Fibroblast of skin of right quadriceps (primary cell): ENCODE measurements at places on chromosomes 5 and 9.

- DNase-seq: no peak
Measured at GRCh38 chr5:56192246-56192645, 40.9 kb downstream of the ANKRD55 start.

DNA sequence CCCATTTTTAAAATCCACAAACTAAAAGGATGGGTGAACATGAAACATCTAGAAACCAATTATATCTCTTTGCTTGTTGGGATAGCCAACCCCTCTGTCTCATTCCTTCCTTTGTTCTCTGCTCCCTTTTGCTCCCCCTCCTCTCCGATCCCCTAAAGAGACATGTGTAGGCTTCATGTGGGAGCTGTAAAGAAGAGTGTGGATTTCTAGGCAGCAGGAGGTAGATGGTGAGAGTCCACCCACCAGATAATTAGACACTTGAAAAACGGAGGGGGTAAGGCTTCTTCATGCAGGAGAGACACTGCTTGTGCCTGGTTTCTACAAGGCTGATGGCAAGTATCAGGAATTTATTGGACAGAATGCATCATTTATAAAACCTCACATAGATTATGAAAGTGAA is 27.3 kb upstream of the CFAP157 start:
- DNase-seq: no peak

DNA sequence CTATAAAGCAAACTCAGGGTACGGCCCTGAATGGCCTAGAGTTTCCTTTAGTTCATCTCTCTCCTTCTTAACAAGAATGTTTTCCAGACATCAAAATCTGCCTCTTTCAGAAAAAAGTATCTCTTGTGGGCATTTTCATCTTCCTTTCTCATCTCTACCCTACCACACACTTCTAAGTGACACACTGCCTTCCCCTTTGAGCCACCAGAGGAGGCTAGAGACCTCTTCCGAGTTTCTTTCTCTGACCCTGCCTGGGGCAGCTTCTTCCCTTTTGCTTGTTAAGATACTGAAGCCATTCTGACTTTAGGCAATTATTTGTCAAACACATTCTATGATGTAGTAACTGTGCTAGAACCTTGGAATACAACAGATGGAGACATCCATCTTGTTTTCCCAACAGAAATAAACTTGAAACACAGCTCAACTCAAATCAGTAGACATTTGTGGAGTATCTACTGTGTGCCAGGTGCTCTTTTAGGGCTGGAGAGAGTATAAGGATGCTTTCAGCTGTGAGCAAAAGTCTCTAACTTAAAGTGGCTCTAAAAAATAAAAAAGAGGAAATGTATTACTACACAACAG is 8.6 kb upstream of the SV2C start:
- no peak for DNase-seq

DNA sequence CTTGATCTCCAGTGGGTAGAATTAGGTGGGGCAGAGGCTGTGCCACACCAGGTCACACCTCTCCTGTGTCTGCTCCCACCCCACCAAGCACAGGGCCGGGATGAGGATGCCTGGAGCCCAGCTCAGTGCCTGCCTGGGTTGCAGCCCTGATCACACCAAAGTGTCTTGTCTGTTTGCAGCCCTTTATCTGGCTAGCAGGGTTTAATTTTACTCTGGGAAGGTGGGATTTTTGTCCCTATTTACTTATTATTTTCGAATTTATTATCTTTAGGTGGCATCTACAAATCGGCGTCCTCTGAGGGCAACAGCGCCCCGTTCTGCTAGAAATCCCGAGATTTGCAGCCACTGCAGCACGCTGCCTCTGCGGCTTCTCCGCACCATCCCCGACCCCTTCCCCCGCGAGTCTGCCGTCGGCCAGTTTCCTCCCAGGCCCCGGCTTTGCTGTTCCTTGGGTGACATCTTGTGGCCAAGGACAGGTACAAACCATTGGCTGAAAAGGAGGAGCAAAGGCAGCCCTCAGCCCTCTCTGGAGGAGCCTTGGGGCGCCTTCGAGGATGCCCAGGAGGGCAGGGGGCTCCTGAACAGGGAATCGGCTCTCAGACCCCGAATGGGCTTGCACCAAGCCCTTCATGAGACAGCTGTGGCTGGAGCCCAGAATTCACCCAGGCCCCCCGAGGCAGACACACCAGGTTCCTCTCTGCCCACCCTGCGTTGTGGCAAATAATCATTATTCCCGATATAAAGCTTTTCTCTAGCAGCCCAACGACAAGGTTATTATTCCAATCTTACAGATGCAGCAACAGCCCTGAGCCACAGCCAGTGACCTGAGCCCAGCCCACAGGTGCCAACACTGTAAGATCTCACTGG is 113.0 kb downstream of the GAPVD1 start:
- DNase-seq: peak; percentile 75

DNA sequence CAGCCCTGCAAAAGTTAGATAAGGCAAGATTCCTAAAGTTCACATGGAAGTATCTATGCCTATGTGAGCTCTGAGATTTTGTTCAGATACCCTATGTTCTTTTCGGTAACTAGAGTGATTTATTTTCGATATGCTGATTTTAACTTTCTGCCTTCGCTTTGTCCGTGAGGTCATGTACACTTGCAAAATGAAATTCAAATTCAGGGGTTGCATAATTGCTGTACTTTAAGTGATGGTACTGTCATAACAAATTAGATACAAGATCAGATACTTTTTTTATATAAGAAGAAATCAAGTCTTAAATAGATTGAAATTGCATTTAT is 350 bp upstream of the ECPAS start:
- DNase-seq: no peak

- DNase-seq: peak; percentile 48
Measured at GRCh38 chr9:90002397-90003271, 397.8 kb downstream of the GADD45G start.

GRCh38 chr5:43227655-43228054 is 35.6 kb downstream of the NIM1K start:
- peak; percentile 37 for DNase-seq

DNA sequence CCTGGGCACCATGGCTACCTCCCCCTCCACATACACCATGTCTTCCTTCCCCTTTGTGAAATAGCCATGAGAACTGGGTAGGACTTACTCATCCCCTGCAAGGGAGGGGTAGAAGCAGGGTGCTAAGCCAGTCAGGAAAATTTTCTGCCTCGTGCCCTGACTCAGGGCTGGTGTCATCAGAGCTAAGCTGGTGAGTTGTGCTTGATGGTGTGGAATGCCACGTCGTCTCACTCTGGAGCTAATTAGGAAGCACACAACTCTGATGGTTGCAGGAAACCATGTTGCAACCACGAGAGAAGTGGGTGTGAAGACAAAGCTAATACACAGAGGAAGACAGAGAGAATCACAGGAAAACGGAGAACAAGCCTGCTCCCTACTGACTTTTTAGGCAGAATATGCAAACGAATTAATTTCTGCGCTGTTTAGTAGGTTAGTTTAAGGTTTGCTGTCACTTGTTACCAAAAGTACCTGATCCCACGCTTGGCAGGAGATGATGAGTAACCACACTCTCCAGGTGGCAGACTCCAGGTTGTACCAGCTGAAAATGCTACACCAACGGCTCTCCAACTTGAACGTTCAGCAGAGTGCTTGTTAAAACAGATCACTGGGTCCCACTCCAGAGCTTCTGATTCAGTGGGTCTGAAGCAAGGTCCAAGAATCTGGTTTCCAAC is 54.5 kb downstream of the STK10 start:
- peak; percentile 98 for DNase-seq

DNA sequence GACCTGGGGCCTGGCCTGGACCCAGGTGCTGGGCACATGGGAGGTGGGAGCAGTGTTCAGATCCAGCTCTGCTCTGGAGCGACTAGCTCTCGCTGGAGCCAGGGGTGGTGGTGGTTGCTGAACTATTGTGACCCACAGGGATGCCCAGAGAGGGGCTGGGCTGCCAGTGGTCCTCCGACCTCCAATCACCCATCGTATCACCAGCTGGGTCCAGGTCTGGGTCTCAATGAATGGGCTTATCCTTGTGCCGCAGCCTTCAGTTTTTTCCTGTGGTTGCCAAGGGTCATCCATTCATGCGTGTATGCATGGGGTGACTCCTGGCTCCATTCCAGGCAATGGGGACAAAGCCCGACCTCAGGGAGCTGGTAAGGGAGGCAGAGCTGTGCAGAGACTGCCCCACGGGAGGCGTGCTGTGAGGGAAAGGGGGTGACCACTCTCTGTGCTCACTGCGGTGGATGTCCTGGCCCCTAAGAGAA is 68.6 kb upstream of the RNF130 start:
- DNase-seq: no peak

DNA sequence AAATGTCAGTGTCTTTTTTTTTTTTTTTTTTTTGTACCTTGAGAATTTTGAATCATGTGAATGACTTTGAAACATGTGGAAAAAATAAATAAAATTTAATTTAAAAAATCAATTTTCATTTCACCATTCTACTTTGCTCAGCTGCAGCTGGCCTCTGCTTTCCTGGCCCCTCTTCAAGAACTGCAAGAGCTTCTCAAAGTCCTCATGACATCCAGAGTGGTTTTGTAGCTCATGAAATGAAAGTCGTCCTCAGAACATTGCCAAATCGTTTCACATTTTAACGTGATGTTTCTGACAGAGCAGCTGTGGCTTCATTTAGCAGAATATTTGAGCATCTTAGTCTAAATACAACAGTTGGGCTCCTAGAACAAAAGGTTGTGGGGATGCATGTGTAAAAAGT is 47.9 kb upstream of the TMEM215 start:
- DNase-seq: no peak

GRCh38 chr9:101325053-101325452 is 59.8 kb downstream of the BAAT start:
- no peak for DNase-seq

- no peak for DNase-seq
Measured at GRCh38 chr9:127711226-127711701, 4.2 kb downstream of the PTRH1 start.

GRCh38 chr5:68368311-68369022 is 152.9 kb downstream of the PIK3R1 start:
- peak; percentile 27 for DNase-seq

DNA sequence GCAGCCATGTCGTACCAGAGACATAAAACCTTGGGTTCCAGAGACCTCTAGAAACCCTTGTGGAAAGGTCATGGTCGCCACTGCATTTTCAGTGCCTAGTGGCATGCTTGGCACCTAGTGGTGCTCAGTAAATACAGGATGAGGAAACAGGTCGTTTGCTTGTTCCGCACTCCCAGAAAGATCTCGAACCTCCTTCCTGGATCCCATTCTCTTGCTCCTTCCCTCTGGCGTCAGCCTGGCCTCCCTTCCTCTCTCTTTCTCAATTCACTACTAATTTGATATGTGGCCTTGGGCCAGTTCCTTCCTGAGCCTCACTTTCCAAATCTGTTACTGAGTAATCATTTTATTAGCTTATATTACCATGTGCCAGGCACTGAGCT is 4.4 kb downstream of the NDST1 start:
- DNase-seq: no peak

DNA sequence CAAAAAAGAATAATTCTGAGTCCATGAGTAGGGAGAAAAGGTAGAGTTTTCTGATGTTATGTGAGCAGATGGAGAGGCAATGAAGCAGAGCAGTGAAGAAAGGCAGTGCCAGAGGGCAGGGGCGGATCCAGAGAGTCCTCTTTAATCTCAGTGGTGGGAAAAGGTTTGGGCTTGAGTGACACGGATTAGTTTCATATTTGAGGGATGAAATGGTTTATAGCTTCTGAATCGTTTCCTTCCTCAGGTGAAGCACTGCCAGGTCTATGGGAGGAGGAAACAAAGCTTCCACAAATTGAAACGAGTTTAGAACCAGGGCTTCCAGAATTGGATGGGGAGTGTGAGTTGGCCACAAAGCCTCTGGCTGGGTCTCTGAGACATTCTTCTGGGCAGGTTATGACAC is 517.0 kb upstream of the PAPPA start:
- DNase-seq: no peak

DNA sequence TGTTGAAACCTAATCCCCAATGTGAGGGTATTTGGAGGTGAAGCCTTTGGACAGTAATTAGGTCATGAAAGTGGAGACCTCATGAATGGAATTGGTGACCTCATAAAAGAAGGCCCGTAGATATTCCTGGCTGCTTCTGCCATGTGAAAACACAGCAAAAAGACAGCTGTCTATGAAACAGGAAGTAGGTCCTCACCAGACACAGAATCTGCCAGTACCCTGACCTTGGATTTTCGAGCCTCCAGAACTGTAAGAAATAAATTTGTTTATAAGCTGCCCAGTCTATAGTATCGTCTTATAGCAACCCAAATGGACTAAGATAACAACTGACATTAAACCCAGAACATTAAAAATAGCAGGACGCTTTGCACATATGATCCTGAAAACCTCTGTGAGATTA is 371.1 kb downstream of the SPOCK1 start:
- no peak for DNase-seq

GRCh38 chr9:133029994-133030316 is 842 bp upstream of the GTF3C5 start:
- DNase-seq: no peak

GRCh38 chr5:126676195-126676624 is 75.5 kb downstream of the PHAX start:
- DNase-seq: peak; percentile 55

DNA sequence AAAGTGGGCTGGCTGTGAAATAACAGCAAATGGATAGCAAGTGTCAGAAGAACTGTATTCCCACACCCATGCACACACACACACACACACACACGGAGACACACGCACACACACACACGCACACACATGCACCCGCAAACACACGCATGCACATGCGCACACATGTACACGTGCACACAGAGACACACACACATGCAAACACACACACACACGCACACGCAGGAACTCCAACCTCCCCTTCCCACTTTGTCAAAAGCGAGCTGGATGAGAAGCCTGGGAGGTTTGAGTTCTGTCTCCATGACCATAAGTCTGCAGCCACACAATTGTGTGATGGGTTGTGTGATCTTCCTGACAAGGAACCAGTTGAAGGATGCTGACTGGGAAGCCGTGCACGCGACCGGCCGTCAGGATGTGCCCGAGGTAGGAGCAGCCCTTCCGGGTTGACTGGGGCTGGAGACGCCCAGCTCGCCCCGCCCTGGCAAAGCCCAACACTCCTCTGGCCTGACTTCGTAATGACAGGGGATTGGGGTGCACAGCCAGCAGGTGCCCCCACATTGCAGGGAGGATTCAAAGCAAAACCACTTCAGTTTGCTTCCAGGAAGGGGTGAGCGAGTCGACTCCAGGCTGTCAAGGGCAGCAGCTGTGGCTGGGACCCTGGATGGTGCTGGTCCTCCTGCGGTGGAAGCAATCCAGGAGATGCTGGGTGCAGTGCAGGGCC is 29.3 kb upstream of the NKD2 start:
- DNase-seq: no peak

DNA sequence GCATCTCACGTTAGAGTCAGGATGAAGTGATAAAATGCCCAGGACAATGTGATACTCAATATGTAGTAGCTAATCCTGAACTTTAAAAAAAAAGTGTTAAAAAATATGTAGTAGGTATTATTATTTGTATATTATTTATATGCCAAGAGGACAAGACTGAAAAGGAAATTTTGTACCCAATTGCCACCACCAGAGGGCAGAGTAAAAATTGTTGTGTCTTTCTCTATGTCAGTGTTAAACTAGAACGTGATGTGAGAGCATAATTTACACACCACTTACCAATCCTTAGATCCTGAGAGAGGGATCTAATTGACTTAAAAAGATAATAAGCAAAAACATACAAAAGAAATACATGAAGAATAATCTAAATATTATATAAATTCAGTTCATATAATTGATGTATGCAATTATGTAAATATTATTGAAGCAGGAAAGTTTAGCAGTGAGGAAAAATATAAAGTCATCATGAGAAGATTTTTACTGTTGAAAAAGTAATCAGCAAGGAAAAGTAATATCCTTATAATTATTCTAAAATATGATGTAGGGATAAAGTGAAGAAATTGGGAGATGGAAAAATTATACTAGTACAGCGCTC is 288.9 kb downstream of the RAB3C start:
- peak; percentile 32 for DNase-seq

GRCh38 chr5:72599519-72600370 is 92.5 kb upstream of the ZNF366 start:
- peak; percentile 35 for DNase-seq
